ENCODE measurements at places on chromosomes 6 and 20.
A peak's percentile ranks its signal among the peaks of the same experiment; 100 is the strongest.

- DNase-seq = no peak
Observed at GRCh38 chr6:18392346-18392877, 5.3 kb downstream of the RNF144B start.

- DNase-seq = no peak
Observed at GRCh38 chr6:134345789-134346188, 27.9 kb upstream of the SGK1 start.

GRCh38 chr6:106145741-106146227, 59.6 kb downstream of the PRDM1 start:
- DNase-seq = no peak

DNA sequence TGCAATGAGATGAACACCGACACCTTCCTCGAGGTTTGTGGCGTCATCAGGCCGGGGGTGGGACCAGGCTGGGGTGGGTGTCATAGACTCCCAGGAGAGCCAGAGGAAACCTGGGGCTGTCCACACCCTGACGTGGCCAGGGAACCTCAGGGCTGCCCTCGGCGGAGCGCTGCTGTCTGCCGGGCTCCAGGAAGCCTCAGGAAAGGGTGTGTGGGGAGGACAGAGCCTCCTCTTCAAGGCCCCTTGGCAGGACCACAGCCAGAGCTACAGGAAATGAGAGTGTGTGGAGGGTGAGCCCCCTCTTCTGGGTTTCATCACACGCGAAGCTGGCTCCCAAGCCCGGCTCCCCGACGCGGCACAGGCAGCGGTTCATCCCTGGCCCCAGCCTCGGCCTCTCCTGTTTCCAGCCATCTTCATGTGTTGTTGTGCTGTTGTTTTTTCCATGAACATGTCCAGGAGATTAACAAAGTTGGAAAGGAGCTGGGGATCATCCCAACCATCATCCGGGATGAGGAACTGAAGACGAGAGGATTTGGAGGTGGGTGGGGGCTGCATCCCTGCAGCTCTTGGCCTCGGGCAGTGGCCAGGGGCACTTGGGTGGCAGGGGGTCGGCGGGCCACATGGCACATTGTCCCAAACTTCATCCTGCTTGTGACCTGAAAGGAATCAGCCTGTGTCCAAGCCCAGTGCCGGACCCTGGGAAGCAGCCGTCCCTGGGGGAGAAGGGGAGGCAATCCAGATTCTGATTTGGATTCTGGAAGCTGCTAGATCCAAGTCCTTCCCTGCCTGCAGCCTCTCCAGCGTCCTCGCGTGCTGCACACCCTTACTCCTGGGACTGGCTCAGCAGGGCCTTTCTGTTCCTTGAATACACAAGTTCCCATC, 6.4 kb downstream of the NPEPL1 start:
- no peak for DNase-seq

GRCh38 chr6:77457720-77458349, 5.5 kb downstream of the HTR1B start:
- DNase-seq = peak; percentile 14

DNA sequence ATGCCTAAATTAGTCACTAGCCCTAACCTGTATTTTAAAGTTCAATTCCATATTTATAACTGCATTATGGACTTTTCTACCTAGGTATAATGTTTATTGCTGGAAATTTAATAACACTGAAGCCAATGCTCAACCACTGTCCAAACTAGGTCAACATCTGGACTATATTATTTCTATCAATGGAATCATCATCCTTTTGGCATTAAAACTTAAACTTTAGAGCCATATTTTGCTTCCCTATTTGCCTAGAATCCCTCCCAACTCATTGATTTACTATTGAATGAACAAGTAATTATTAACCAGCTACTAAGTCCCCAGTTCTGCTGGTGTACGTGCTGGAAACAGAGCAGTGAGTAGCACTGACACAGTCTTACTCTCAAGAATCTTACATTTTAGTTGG, 291.7 kb upstream of the SPTLC3 start:
- no peak for DNase-seq

- DNase-seq = no peak
Observed at GRCh38 chr20:35121186-35121585, 25.9 kb downstream of the EDEM2 start.

- no peak for DNase-seq
Observed at GRCh38 chr6:151290877-151291721, 51.3 kb downstream of the AKAP12 start.

DNA sequence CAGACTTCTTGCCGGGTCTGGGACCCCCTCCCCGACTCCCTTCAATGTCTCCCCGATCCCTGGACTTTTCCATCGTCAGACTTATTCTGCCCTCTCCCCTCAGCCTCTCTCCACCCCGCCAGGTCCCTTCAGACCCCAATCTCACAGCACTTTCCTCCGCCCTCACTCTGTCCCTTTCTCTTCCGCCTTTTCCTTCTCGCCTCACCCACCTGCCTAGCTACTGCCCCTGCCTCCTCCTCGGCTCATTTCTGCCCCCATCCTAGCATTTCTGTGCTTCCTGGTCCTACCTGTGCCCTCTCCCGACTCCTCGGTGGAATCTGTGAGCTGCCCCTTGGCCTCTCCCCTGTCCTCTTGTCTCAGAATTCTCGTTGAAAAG, 616 bp downstream of the CHMP4B start:
- no peak for DNase-seq

DNA sequence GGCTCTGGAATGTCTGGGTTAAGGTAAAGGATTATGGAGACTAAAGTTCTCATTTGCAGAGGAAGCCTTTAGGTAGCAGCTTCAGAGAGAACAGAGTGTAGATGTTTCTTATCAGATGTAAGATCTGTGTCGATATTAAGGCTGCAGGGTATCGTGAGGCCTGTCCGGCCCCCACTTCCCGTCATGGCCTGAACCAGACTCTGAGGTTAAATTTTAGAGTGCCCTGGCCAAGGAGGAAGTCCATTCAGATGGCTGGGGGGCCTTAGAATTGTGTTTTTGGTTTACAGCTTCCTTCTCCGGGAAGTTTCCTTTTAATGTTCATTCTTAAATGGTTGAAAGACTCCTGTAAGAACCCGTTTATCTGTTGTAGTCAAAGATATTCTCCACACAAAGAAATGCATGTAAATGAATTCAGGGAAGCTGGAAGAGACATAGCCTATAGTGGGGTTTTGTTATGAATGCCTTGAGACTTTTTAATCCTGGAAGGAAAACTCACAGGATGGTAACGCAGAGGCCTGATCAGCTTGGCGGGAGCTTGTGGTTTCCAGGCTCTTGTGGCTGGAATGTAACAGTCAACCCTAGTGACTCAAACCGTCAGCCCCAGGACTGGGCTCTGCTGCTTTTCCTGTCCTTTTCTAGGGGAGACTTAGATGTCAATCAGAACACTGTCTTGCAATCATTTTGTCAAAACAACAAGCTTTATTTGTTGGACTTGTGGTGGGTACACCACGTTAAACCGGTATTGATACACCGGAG, 34.7 kb downstream of the KIF25 start:
- no peak for DNase-seq

GRCh38 chr6:165988757-165989456, 178.7 kb downstream of the TBXT start:
- no peak for DNase-seq

DNA sequence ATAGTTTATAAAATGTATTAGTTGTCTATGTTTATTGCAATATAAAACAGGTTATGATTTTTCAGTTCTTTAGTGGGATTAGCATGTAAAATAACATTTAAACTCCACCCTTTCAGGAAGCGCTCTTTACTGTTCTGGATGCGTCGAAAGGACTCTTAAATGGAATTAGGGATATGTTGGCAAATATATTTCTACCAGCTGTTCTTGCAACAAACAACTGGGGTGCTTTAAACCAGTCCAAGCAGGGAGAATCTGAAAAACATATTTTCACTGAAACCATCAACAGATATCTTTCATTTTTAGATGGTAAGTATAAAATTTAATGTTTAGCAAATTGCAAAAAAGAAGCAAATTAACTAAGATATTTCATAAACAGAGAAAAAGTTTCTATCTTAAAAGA, 21.8 kb downstream of the DNAH8 start:
- DNase-seq = no peak

DNA sequence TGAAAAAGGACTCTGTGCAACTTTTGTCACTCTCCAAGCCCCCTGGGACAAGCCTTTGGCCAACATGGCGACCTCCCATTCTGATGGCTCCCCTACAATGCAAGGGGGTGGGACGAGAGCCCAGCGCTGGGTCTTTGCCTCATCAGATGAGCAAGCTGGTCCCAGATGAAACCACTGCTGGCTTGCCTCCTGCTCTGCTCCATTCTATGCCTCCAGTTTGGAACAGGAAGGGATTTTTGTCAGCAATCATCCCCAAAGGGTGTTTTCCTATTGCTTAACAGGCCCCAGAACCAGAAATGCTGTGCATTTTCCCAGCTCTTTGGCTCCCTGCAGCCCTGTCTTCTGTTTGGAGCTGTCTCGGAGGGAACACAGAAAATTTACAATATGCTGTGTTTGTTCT, 412.7 kb downstream of the MAFB start:
- no peak for DNase-seq

DNA sequence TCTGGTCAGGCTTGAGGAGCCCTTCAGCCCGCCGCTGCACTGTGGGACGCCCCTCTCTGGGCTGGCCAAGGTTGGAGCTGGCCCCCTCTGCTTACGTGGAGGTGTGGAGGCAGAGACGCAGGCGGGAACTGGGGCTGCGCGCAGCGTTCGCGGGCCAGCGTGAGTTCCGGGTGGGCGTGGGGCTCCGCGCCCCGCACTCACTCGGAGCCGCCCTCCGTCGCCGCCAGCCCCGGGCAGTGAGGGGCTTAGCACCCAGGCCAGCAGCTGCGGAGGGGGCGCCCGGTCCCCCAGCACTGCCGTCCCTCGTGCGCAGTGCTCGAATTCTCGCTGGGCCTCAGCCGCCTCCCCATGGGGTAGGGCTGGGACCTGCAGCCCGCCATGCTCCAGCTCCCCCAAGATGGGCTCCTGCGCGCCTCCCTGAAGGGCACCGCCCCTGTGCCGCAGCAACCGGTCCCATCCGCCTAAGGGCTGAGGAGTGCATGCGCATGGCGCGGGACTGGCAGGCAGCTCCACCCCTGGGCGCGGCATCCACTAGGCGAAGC, 695.9 kb downstream of the EPHA7 start:
- DNase-seq = no peak

- DNase-seq = no peak
Observed at GRCh38 chr6:15026832-15027231, 219.0 kb upstream of the JARID2 start.

- no peak for DNase-seq
Observed at GRCh38 chr6:10951675-10952282, 64.9 kb downstream of the SYCP2L start.

DNA sequence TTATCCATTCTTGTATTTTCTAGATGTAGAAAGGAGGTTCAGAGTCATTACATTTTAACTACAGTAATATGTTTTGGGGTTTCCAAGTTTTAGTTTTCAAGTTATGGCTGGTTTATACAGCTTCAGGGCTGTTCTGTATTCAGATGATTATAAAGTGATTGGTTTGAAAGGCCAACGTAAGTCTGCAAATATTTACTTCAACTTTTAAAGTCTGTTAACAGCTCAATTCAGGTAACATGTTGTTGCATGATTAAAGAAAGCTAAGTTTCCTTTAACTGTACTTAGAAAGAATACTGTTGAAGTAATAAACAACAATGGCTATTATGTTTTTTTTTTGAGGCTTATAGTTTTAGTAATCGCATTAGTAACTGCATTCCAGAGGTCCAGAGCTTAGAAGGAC, 22.8 kb upstream of the GCLC start:
- DNase-seq = no peak

- DNase-seq = no peak
Observed at GRCh38 chr20:32999603-33000250, 4.5 kb downstream of the SUN5 start.

DNA sequence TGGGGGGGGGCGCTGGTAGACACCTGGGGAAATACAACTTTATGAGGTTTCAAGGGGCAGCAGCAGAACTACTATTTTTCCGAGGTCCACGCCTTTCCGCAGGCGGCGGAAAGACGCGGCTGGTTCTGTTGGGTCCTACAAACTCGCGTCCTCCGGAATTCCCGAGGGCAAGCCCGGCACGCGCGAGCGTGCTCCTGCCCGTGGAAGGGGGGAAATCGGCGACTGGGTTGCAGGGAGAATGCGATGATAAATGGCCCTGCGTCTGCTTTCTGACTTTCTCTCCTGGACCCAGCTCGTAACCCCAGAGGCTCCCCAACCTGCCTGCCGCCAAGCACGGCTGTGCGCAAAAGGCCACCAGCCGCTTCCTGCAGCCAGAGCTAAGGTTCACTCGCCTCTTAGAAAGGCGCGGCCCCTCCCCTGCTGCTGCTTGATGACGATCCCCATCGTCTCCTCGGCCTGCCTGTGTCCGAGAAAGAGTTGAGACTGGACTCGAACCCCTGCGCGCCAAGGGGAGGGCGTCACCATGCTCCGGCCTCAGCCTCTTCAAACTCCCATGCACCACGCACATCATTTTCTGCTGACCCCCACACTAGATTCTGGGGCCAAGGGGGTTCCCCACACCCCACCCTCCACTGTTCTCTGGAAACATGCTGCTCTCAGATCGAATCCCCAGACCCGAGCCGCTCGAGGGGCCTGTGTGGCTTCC, 6.7 kb downstream of the FOXA2 start:
- DNase-seq = no peak

All from CD4-positive, alpha-beta T cell treated with Interleukin-15 for 4 hours (primary cell).